ENCODE measurements at places on chromosomes 16 and 17.

DNA sequence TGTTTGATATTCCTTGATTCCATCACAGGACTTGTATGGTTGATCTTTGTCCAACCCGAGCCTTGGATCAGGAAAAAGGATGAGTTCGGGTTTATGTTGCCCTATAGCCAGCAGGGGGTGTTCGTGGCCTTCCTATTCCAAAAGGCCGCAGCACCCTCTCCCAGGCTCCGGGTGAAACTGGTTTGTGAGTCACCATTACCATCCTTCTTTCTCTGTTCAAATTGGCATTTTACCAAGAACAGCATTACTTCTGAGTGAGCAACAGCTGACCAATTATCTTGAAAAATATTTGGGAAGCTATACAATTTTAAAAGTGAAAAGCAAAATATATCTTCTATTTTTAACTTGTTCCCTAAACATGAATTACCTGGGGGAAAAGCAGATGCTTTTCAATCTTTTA, 24.3 kb upstream of the KRT20 start:
- DNase-seq: peak; percentile 85

DNA sequence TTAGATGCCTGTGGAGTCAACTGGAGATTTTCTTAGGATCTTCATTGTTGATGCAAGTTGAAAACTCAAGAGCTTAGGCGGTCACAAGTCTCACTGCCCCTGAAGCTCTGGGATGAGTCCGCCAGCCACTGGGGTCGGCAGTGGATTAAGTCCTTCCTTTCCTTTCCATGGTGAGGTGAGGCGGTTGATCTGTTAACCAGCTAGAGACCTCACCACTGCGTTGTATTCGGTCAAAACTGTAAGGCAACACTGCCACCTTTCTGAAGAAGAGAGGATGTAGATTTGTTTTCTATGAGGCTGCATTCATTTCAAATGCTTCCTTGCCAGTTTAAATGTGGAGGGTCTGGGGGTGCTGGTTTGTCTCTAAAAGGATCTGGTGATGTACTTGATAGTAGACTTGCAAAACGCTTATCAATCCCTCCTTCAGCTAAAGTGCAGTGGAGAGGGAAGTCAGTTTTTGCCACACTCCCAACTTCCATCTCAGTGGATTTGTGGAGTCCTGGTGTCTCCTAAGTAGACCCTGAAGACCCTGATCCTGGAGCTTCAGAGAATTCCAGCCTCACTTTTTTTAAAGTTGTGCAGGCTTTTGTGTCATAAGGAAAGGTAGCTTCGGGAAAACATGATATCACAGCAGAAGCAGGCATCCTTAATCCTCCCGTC, 1.7 kb downstream of the MYOCD start:
- DNase-seq: peak; percentile 34

GRCh38 chr16:47779201-47780016, 318.3 kb downstream of the PHKB start:
- no peak for DNase-seq

DNA sequence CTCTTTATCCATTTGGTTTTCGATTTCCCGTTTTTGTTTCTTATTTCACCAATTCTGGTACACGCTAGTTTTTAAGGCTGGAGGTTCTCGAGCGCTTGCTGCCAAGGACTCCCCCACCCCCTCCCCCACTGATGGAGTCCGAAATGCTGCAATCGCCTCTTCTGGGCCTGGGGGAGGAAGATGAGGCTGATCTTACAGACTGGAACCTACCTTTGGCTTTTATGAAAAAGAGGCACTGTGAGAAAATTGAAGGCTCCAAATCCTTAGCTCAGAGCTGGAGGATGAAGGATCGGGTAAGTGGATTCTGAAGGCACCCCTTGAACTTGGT, 825 bp downstream of the RPTOR start:
- no peak for DNase-seq

DNA sequence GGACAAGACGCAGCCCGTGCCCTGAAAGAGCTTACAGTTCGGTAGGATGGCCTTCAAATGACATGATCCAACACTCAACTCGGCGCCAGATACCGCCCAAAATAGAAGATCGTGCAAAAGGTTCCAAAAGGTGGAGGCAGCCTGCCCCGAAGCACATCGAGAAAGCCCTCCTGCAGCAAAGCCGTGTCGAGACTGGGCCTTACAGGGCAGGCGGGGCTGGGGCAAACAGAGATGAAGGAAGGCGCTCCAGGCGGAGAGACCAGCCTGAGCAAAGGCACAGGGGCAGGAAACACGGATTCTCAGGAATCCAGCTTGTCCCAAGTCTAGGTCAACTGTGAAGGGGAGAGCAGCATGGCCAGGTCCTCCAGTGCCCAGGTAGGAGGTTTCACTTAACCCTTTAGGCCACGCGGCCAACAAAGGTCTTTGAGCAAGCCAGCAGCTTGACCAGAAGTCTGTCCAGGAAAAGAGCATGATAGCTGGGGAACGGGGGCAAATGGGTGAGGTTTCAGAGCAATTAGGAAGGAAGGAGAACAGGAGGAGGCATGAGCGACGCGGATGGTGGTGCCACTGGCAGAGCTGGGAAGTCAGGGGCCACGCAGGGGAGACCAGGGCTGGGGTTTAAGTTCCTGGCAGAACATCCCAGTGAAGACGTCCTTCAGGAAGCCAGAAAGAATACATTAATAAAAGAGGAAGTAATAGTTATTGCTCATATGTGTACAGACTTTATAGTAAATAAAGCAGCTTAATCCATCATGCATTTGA, 21.2 kb upstream of the EIF1 start:
- DNase-seq: peak; percentile 36

GRCh38 chr17:57566721-57567120, 178.4 kb downstream of the CCDC182 start:
- no peak for DNase-seq

All from D341Med (cell line).